ENCODE measurements at places on chromosomes 6 and 20.

GRCh38 chr6:106110164-106110826 is 24.2 kb downstream of the PRDM1 start:
- DNase-seq: no peak

GRCh38 chr20:47508278-47508677 is 6.6 kb downstream of the NCOA3 start:
- DNase-seq: no peak

DNA sequence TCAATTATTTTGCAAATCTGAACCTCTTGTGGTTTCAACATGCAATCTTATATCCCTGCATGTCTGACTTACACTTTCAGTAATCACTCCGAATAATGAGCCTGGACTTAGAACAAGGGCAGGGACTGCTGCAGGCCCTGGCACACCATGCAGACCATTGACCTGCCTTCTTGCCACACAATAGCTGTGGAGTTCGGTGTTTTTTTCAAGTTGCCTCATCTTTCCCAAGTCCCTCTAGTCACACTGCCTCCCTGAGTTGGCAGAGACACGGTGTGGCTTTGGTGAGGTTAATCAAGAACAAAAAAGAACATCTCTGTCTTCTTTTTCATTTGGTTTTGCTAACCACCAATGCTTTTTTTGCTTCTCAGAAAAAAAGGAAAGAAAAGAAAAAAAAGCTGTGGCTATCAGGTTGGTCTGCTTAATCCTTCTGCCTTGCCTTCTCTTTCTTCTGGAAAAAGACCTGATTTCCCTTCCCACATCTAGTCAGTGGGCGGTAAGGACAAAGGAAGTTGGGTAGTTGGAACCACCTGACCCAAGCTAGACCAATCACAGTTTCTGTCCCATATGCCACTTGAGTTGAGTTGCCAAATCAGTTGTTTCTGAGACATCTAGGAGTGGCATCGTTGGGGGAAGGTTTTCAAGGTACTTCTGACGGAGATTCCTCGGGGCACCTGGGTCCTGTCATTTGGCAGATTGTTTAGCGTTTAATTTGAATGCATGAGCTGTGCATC is 55.9 kb upstream of the TASP1 start:
- no peak for DNase-seq

GRCh38 chr20:20612251-20612650 is 100.2 kb downstream of the RALGAPA2 start:
- no peak for DNase-seq

GRCh38 chr6:1145768-1146218 is 166.1 kb upstream of the FOXQ1 start:
- no peak for DNase-seq

Data from head of caudate nucleus (tissue), 42 donors.